ENCODE measurements at places on chromosomes 16 and 17.

DNA sequence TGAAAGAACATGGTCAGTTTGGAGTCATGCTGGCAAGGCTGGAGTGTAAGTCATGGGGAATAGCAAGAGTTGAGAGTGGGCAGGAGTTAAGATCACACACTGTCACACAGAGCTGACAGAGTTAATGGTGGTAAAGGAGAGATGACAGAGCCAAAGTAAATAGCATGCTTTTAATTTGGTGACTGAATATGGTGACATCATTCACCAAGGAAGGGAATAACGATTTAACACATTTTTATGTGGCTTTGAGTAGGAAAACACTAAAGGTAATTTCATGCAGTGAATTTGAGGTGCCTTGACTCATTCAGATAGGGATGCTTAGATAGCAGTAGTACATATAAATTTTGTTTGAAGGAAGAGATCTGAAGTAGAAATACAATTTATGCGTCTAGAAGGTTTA is 42.1 kb downstream of the SYNRG start:
- DNase-seq = no peak

- DNase-seq = peak; percentile 86
Observed at GRCh38 chr17:28173801-28174200, 131.3 kb downstream of the NLK start.

DNA sequence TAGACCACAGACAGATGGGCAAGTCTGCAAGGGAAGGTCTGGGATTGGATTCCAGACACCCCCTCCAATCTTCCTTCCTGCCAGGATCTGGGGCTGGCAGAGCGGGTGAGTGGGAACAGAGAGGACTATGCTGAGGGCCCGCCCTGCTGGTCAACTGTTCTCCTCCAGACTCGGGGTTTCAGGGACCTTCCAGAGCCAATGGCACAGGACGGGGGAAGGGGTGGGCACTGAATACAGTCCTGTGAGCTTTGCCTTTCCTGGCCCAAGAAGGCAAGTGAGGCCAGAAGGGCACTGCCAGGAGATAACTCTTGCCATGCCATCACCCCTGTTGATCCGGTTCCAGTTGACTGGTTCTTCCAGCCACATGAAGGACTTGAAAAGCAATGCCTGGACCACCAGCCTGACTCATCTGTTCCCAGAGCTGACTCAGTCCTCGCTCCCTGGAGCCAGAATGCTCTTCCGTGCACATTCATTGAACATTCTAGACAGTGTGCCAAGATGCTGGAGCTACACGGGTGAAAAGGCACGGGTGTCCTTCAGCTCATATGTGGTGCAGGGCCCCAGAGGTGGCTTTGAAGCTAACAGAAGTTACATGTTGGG is 533 bp upstream of the MEFV start:
- DNase-seq = no peak

- peak; percentile 28 for DNase-seq
Observed at GRCh38 chr16:87076950-87077749, 240.0 kb downstream of the C16orf95 start.

DNA sequence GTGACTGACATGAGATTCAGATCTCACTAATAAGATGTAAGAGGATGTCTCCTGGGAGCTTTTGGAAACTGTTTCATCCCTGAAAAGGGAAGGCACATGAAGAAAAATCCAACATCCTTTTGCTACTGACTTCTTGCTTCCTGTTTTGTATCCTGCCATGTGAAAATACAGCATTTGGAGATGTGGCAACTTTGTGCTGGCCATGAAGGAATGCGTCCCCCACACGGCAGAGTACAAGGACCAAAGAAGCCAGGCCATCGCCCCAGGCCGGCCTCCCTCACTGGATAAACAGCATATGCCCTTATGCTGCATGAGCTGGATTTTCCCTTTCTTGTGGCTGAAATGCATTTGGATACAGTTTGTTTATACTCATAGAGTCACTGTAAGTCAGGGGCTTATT is 5.5 kb upstream of the HASPIN start:
- DNase-seq = no peak

DNA sequence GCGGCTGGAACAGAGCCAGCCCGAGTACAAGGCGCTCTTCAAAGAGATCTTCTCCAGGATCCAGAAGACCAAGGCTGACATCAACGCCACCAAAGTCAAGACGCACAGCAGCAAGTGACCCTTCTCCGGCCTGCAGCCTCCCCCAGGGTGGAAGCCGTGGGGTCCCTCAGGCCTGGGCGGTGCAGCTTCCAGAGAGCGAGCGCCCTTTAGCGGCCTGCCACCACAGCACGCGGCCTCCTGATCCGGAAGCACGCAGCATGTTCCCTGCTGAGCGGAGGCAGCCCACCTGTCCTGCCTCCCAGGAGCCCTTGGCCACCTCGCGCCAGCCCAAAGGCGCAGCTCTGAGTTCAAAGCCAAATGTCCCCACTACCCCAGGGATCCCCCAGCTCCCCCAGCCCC is 8.5 kb upstream of the MRPL58 start:
- DNase-seq = no peak

- no peak for DNase-seq
Observed at GRCh38 chr16:85716680-85717038, 27.9 kb upstream of the GINS2 start.

- no peak for DNase-seq
Observed at GRCh38 chr17:28792877-28793661, 49.3 kb downstream of the TRAF4 start.

GRCh38 chr16:86221085-86221484 is 289.2 kb upstream of the FOXF1 start:
- DNase-seq = no peak

GRCh38 chr16:31099860-31100638 is 5.5 kb upstream of the VKORC1 start:
- DNase-seq = no peak

- DNase-seq = no peak
Observed at GRCh38 chr17:4721203-4722135, 9.8 kb upstream of the MED11 start.

- DNase-seq = no peak
Observed at GRCh38 chr17:59026176-59026939, 80.3 kb downstream of the TRIM37 start.

DNA sequence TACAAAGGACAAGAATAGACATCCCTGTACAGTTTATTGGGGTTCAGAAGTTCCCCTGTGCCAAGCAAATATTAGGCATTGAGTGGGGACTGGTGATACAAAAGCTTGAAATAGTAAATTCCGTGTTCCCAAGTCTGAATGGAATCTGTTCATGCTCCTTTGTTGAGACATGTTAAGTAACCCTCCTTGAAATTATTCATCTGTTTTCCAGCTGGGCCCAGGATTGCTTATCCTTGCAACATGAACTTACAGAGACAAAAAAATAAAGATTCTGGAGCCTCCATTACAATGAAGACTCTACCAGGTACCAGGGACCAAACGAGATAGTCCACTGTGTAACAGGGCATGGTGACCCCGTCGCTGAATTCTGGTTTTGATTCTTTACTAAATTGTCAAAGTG is 6.1 kb upstream of the CCL8 start:
- DNase-seq = no peak

- no peak for DNase-seq
Observed at GRCh38 chr17:39996800-39997199, 16.2 kb downstream of the PSMD3 start.

DNA sequence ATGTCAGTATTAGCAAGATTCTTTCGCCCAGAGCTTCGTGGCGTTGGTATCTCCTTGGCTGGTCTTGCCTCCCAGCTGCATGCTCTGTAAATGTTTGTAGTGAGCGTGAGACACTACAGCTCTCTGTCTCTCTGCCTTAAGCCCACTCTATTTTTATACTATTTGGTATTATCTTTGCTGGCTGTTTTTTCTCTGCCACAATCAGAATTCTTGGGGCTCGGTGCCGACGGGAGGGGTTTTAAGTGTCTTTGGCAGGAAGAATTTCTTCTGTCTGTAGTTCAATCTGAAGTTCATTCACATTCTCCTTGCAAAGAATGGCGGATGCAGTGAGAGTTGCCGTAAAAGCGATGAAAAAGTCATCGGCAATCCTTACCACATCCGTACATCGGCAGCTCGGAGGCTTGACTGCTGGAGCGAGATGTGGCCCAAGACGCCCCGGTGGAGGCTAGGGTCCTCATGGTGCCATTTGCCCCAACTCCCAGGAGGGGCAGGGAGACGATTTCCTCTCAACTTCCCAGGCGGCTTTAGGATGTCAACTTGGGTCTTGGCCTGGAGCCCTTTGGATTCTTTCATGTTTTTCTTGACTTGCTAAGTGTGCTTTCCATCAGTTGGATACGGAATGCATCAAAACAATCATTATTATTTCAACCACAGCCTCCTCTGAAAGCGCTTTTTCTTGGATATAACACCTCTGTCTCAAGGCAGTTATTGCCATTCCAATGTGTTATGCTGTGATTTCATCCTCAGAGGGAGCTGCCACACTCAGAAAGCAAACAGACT is 132.3 kb upstream of the SDK2 start:
- no peak for DNase-seq

- no peak for DNase-seq
Observed at GRCh38 chr17:4488989-4489595, 9.6 kb upstream of the SPNS2 start.

DNA sequence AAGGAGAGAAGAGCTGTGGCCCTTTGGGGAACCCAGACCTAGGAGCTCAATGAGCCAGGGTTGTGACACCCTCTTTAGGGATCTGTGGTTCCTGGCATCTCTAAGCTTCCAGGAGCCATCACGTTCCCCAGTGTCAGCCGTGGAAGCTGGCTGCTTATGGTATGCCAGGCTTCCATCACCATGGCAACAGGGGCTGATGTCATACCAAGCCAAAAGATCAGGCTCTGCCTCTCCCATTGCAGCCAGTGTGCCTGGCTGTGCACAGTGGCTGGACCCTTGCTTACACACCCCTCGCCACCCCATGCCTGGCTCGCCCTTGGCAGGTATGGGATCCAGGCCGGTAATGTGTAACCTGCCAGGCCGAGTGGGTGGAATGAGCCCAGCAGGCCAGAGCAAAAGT is 91.1 kb downstream of the SSH2 start:
- DNase-seq = no peak

DNA sequence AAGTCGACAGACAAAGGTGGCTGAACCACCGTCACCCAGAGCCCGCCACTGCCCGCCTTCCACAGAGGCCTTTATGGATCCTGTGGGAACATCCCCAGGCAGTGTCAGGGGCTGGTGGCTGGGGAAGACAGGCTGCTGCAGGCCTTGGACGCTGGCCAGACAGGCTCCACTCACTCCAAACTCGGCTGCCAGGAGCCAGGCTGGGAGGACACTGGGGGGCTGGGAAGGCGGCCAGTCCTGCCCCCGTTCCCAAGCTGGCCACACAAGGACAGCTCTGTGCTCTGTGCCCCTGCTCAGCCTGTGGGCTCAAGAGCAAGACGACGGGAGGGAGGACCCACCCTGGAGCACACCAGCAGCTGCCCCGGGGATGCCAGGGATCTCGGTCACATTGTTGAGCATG is 7.6 kb upstream of the LCAT start:
- no peak for DNase-seq

- DNase-seq = no peak
Observed at GRCh38 chr17:34850023-34850422, 111.2 kb downstream of the CCT6B start.

DNA sequence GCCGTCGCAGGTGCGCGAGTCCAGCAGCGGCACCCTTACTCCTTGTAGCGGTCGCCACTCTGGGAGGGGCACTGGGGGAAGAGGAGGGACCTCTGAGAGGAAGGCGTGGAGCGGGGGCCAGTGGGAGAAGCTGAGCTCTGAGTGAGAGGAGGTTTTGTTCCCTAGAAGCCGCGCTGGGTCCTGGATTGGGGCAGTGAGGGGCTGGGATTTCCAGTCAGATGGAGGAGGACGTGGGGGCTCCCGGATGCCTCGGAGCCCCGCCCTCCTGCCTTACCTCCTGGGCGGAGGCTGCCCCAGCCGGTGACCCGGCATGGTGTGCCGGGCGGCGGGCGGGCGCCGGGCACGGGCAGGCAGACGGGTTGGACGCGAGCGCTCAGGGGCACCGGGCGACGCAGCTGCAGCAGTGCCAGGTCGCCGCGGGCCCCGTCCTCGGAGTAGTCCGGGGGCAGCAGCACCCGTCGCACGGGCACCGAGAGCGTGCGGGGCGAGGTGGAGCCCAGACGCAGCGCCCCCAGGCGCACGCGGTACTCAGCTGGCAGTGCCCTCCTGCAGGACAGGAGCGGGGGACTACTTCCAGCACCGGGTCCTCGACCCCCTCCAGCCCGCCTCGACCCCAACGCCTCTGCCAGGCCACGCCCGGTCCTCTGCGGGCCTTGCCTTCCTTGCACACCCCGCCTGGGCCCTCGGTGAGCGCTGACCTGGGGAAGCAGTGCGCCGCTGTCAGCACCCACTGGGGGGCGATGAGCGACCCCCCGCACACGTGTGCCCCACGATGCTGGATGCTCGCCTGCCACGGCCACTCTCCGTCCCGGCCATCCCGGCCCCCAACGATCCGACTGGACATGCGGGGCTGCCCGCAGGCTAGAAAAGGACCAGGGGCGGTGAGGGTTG is 2.0 kb downstream of the PRSS33 start:
- no peak for DNase-seq

- no peak for DNase-seq
Observed at GRCh38 chr17:52201767-52202519, 43.4 kb upstream of the CA10 start.

- DNase-seq = no peak
Observed at GRCh38 chr16:703406-703805, 2.2 kb downstream of the FBXL16 start.

GRCh38 chr17:37648555-37648954 is 5.3 kb upstream of the DDX52 start:
- DNase-seq = no peak

GRCh38 chr16:86558355-86559193 is 3.5 kb upstream of the MTHFSD start:
- no peak for DNase-seq

GRCh38 chr16:67191411-67191994 is 452 bp upstream of the E2F4 start:
- no peak for DNase-seq

DNA sequence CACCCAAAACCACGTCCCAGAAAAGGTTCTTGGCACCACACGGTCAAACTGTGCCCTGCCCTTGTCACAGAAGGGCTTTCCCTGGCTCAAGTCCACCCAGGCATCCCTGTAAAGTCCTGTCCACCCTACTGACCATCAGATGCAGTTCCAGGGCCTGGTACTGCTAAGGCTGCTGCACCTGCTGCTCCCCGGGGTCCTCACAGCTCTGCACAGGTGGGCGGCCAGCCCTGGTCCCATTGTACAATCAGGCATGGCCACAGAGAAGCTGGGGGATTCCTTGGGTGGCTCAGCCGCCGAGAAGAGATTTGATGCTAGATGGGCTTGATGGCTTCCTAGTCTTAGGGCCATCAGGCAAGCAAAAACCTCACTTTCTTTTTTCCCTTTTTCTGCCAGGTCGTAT is 15.3 kb downstream of the ABCA3 start:
- no peak for DNase-seq

DNA sequence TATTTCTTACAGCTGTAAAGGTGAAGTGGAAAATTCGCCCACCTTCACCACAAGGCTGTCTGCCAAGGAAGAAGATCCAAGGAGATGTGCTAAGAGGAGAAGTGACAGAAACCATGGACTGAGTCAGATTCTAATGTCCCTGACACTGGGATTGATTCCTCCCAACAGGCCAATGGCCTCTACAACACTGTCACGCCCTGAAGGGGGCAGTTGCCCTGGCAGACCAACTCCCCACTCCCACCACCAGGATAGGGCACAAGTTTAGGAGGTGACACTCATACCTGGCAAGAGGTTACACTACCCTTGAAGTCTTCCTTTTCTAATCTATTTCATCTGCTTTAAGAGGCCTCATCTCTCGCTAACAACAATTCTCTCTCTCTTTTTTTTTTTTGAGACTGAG is 16.1 kb downstream of the PIP4K2B start:
- DNase-seq = no peak

GRCh38 chr17:7213895-7214299 is 5.7 kb downstream of the DLG4 start:
- DNase-seq = peak; percentile 20

GRCh38 chr16:81296631-81297030 is 18.1 kb upstream of the GAN start:
- DNase-seq = no peak
